Activated naive CD8-positive, alpha-beta T cell treated with anti-CD3 and anti-CD28 coated beads, Interleukin-2, amount 10 ng/mL, durations not matched to agents 7 days and 5 days (primary cell): ENCODE measurements at places on chromosomes 6 and 20. TPM values are rescaled to one million over a fixed set of nuclear protein-coding genes. Genes with fewer than 3 reads are reported as not detected.

The STMND1 gene
- not detected for total RNA-seq

The REM1 gene
- total RNA-seq = not detected

The SERINC1 gene
- 80.7 TPM for total RNA-seq

- DNase-seq = no peak
These were observed 4.0 kb upstream of the BMP7 start for GRCh38 chr20:57270204-57270984.

DNA sequence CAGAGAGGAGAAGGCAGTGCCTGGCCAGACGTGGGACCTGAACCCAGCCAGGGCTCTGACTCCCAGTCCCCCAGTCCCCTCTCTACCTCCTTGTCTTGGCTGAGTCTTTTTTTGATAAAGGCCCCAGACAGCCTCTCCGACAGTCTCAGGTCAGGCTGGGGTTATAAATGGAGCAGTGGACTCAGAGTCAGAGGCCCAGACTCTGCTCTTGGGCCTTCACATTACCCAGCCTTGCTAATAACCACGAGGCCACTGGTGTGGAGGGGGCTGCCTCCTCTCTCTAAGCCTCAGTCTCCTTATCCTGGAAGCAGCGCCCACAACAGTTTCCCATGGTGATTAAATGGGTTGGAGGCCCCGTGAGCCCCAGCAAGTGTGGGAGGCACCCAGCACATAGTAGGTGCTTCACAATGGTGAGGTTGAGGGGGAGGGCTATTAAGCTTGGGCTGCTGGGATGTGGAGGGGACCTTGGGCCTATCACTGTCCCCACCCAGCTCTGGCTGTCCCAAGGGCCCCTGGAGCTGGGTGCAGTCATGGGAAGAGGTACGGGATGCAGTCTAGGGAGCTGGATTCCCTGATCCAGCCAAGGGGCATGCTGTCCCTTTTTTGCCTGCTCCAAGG, 35.7 kb downstream of the TGM2 start:
- no peak for DNase-seq

DNA sequence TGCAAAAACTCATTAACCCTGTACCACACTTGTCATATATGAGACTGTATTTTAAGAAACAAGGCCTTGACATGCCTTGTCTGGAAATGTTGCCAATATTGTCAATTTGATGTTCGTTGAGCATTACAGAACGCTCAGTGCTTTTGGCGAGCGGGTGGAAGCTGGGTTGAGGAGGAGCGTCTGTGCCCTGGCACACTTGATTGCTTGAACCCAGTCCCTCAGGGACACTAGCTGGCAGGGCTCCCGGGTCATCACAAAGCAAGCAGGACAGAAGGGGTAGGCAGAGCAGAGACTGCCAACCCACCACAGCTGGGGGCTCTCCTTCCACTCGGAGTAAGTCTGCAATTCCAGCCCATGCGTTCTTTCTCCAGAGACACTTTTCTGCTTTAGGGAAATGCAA, 286.3 kb downstream of the KHDC1L start:
- no peak for DNase-seq
